Karpas-422 (cell line): ENCODE measurements at places on chromosomes 5 and 9. TPM values are rescaled to one million over a fixed set of nuclear protein-coding genes. Genes with fewer than 3 reads are reported as not detected.

DNA sequence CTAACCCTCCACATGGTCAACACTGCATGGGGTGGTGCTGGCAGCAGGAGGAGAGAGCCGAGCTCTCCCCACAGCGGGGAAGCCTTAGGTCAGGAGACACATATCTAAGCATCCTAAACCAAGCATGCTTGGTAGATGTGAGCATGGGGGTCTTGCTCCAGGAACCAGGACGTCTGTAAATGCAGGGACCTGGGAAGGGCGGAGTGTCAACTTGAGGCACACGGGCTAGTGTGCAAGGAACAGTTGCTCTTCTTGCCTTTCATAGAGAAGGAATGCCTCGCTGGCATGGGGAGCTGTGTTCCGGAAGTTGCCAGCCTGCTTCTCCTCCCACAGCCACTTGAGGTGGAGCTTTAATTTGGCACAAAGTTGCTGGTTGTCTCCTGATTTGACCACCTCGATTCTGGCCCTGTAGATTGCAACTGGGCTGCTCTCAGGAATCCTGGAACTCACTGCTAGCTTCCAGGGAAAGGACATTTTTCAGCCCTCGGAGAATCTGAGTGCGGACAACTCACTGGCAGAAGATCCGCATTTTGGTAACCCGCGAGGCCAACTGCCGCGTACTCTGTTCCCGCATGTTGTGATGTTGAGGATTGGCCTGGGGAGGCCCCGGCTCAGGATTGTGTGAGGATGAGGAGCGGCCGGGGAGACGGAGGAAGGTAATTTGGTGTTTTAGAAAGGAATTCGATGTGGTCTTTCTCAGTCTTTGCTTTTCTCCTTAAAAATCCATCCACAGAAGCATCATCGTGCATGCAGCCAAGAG lies 370.3 kb upstream of the IRX1 start:
- H3K27me3 ChIP-seq = no peaks in the 10 kb centered on the region
- H3K27ac ChIP-seq = no peak overlapping the region
- no peaks in the 10 kb centered on the region for H3K4me1 ChIP-seq
- DNase-seq = no peak
- no peak overlapping the region for H3K4me3 ChIP-seq
- no peaks in the 10 kb centered on the region for H3K36me3 ChIP-seq

- H3K27me3 ChIP-seq = no peaks in the 10 kb centered on the region
- H3K4me3 ChIP-seq = no peak overlapping the region
- H3K27ac ChIP-seq = no peak overlapping the region
- no peaks in the 10 kb centered on the region for H3K4me1 ChIP-seq
- no peaks in the 10 kb centered on the region for H3K36me3 ChIP-seq
These were observed 25.5 kb downstream of the ESM1 start for GRCh38 chr5:54959673-54960418.

GRCh38 chr5:110255194-110255593 lies 471.3 kb downstream of the TMEM232 start:
- H3K4me3 ChIP-seq = no peak overlapping the region
- H3K36me3 ChIP-seq = no peaks in the 10 kb centered on the region
- H3K27ac ChIP-seq = no peak overlapping the region
- no peaks in the 10 kb centered on the region for H3K4me1 ChIP-seq
- no peak for DNase-seq

DNA sequence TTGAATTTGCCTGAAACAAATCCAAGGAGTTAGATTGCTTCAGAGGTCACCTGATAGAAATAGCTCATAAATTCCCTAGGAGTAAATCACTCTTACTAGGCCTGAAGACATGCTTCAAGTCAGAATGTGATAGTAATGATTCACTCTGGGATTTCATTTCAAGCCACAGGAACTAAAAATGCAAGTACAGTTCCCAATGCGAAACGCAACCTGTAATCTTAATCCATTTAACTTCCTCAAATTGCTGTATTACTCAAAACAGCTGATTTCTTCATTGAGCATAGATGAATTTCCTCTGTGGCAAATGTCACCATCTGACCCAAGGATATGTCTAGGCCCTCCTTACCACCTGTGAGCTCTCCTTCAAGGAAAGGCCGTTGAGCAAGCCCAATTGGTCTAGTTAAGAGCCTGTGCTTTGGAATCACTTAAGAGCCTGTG lies 32.1 kb upstream of the IL6ST start:
- no peak overlapping the region for H3K4me3 ChIP-seq
- H3K36me3 ChIP-seq = no peaks in the 10 kb centered on the region
- H3K27ac ChIP-seq = no peak overlapping the region
- H3K4me1 ChIP-seq = no peaks in the 10 kb centered on the region

DNA sequence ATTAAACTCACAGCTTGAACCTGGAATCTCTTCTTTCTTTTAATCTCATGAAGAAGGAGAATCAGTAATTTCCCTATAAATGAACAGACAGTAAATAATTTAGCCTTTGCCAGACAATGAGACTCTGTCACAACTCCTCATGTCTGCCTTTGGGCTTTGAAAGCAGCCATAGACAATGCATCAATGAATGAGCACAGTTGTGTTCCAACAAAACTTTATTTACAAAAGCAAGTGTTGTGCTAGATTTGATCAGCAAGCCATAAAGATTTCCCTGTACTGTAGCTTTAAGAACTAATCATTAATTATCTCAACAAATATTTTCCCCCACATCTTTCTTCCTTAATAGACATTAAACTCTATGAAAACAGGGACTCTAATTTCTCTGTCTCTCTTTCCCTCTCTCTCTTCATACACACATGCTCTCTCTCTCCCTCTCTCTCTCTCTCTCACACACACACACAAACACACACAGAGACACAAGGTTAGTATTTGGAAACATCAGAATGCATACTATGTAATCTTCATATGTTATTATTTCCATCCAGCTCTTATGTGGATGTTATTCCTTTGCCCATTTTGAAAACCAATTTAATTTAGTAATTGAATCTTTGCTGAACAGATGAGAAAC lies 1209.8 kb upstream of the CDH6 start:
- no peaks in the 10 kb centered on the region for H3K36me3 ChIP-seq
- H3K27ac ChIP-seq = no peak overlapping the region
- no peak for DNase-seq
- H3K4me3 ChIP-seq = no peak overlapping the region
- H3K4me1 ChIP-seq = no peaks in the 10 kb centered on the region

DNA sequence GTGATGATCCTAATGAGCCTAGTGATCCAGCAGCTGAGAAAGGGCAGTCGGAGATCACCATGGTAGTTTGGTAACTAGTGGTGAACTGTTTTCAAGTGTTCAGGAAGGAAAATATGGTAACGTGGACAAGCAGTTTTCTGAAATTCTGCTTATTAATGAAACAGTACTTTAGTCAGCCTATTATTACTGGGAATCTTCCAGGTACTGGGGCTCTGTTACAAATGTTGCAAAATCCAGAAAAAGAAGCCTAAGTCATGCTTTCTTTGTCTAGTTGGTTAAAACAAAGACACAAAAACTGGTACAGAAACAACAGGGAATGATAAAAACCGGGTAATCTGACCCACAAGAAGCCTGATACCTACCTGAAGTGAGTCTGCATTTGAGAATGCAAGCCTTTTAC lies 18.2 kb downstream of the TTC23L start:
- no peaks in the 10 kb centered on the region for H3K4me1 ChIP-seq
- H3K27me3 ChIP-seq = no peaks in the 10 kb centered on the region
- no peaks in the 10 kb centered on the region for H3K36me3 ChIP-seq
- no peak for DNase-seq
- no peak overlapping the region for H3K4me3 ChIP-seq

- DNase-seq = no peak
- no peaks in the 10 kb centered on the region for H3K4me1 ChIP-seq
- no peaks in the 10 kb centered on the region for H3K36me3 ChIP-seq
- H3K4me3 ChIP-seq = no peak overlapping the region
- no peaks in the 10 kb centered on the region for H3K27me3 ChIP-seq
- no peak overlapping the region for H3K27ac ChIP-seq
These were observed 753.3 kb downstream of the IRX1 start for GRCh38 chr5:4348919-4349318.

- H3K36me3 ChIP-seq = peaks cover 5% of the 10 kb centered on the region; the same call in 1 of the 2 replicates
- DNase-seq = no peak
- H3K4me1 ChIP-seq = no peaks in the 10 kb centered on the region
- no peak overlapping the region for H3K4me3 ChIP-seq
- H3K27ac ChIP-seq = no peak overlapping the region
- no peaks in the 10 kb centered on the region for H3K27me3 ChIP-seq
These were observed 1.4 kb downstream of the IL11RA start for GRCh38 chr9:34653151-34654072.

DNA sequence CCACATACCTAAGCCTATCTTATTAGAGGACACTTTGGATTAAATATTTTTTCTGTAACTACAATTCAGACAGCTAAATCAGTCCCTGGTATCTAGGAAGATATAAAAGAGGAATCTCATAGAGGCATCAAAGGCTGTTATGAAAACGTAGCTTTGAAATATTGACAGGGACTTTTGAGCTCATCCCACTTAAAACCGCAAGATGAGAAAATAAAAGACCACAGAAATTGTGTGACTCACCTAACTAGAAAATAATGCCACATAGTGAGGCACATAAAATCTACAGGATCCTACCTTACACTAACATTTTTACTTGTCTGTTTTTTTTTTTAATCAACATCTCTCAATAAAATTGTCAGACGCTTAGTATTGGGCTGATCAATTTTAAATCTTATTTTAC lies 686.5 kb upstream of the COX7C start:
- H3K27ac ChIP-seq = no peak overlapping the region
- no peaks in the 10 kb centered on the region for H3K4me1 ChIP-seq
- H3K4me3 ChIP-seq = no peak overlapping the region

DNA sequence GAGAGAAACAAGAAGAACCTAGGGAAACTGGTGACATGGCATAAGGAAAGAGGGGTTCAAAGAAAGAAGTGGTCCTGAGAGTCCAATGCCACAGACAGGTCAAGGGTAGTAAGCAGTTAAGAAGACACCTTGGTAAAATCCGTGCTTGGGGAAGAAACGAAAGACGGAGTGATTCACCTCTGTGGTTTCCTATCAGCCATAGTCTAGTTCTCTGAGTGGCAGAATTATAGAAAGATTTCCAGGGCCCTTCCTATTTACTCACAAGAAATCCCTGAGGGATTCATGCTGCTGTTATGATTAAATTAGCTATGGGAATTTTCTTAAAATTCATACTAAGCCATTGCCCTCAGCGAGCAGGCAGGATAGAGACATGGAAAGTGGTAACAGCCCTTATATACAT lies 31.7 kb downstream of the IL33 start:
- no peaks in the 10 kb centered on the region for H3K27me3 ChIP-seq
- no peak overlapping the region for H3K27ac ChIP-seq
- H3K36me3 ChIP-seq = no peaks in the 10 kb centered on the region
- H3K4me3 ChIP-seq = no peak overlapping the region

DNA sequence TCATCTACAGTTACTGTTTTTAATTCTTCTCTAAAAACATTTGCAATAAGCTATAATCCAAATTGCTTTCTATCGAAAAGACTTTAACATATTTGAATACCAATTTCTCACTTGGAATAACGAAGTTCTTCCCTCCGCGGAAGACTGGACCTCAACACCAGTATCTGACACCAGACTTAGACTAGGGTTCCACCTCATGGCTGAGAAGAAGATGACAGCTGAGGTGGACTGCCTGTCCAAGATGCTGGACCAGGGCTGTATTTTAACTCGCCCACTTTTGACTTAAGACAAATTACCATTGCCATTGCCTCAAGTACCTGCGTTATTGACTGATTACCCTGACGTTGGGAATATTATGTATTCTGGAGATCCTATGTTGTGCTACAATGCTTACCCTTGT lies 34.1 kb downstream of the ZMAT2 start:
- no peaks in the 10 kb centered on the region for H3K36me3 ChIP-seq
- no peak for DNase-seq
- no peaks in the 10 kb centered on the region for H3K27me3 ChIP-seq
- H3K4me1 ChIP-seq = no peaks in the 10 kb centered on the region

GRCh38 chr5:41863871-41864486 lies 6.2 kb downstream of the OXCT1 start:
- H3K27ac ChIP-seq = no peak overlapping the region
- H3K4me3 ChIP-seq = no peak overlapping the region
- peaks cover 43% of the 10 kb centered on the region for H3K4me1 ChIP-seq
- DNase-seq = no peak
- H3K27me3 ChIP-seq = no peaks in the 10 kb centered on the region

- DNase-seq = no peak
- no peak overlapping the region for H3K4me3 ChIP-seq
- no peak overlapping the region for H3K27ac ChIP-seq
- no peaks in the 10 kb centered on the region for H3K27me3 ChIP-seq
These were observed 552.8 kb downstream of the SEMA5A start for GRCh38 chr5:8993031-8993430.

- peak overlapping the region; percentile 54 for H3K27ac ChIP-seq
- no peak overlapping the region for H3K4me3 ChIP-seq
- no peaks in the 10 kb centered on the region for H3K27me3 ChIP-seq
- H3K4me1 ChIP-seq = peaks cover 66% of the 10 kb centered on the region
These were observed 67.5 kb downstream of the ZCCHC7 start for GRCh38 chr9:37187713-37188439.

DNA sequence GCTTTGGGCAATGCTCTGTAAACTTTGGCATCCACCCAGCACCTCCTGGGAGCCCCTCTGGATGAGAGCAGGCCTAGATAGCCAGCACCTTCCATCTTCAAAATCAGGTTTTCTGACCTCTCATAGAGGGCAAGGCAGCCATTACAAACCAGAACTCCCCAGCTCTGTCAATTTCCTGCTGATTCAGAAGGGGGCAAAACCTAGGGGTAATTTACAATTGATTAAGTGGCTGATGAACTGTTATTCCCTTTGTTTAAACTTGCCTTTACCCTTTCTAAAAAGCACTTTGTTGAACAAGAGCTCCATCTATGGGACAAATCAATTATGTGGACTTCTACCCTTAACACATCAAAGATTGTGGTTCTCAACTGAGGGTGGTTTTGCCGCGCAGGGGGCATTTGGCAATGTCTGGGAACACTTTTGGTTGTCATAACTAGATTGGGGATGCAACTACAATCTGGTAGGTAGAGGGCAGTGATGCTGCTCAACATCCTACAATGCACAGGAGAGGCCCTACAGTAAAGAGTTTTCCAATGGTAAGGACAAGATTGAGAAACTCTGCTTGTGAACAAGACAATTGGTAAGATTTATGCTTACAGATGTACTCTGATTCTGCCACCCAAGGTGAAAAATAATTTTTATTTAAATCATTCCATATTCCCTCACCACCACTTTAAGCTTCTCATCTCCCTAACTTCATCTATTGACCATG lies 184.1 kb downstream of the MARCHF11 start:
- no peak overlapping the region for H3K27ac ChIP-seq
- no peaks in the 10 kb centered on the region for H3K4me1 ChIP-seq
- no peaks in the 10 kb centered on the region for H3K36me3 ChIP-seq
- H3K27me3 ChIP-seq = no peaks in the 10 kb centered on the region
- no peak overlapping the region for H3K4me3 ChIP-seq

DNA sequence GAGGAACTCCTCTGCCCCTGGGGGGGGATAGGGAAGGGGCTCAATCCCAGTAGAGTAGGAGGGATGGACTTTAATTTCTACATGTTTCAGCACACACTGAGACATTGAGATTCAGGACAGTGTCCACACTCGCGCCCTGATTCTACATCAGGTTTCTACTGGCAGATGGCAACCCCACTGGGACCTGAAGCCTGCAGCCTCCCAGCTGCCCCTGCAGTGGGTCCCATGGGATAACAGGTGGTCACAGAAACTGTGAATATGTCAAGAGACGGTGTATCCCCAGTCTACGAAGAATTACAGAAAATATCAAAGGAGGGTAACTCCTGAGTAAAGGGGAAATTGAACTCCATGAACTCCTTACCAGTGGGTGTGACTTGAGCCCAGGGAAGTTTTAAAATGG lies 2.4 kb upstream of the TERT start:
- H3K4me3 ChIP-seq = no peak overlapping the region
- H3K36me3 ChIP-seq = no peaks in the 10 kb centered on the region
- H3K4me1 ChIP-seq = peaks cover 26% of the 10 kb centered on the region

Gene PSAT1
- total RNA-seq = 114 and 173 TPM in 2 replicates

Gene STPG3
- 0.61 and 0.86 TPM in 2 replicates for total RNA-seq

Gene SPINK4
- total RNA-seq = not detected in 2 replicates

Gene PDGFRB
- not detected in 2 replicates for total RNA-seq

Gene LURAP1L
- total RNA-seq = not detected in 2 replicates

Gene C9orf153
- total RNA-seq = 2.9 TPM in 1 of 2 replicates, not detected in the other

Gene PALM2AKAP2
- not detected in 2 replicates for total RNA-seq

Gene CACFD1
- total RNA-seq = 4.5 and 15.3 TPM in 2 replicates
